ENCODE measurements at places on chromosomes 7 and 10.

- DNase-seq = no peak
Measured at GRCh38 chr7:137875746-137876145, 29.0 kb upstream of the DGKI start.

- DNase-seq = no peak
Measured at GRCh38 chr7:146370171-146370570, 253.6 kb downstream of the CNTNAP2 start.

DNA sequence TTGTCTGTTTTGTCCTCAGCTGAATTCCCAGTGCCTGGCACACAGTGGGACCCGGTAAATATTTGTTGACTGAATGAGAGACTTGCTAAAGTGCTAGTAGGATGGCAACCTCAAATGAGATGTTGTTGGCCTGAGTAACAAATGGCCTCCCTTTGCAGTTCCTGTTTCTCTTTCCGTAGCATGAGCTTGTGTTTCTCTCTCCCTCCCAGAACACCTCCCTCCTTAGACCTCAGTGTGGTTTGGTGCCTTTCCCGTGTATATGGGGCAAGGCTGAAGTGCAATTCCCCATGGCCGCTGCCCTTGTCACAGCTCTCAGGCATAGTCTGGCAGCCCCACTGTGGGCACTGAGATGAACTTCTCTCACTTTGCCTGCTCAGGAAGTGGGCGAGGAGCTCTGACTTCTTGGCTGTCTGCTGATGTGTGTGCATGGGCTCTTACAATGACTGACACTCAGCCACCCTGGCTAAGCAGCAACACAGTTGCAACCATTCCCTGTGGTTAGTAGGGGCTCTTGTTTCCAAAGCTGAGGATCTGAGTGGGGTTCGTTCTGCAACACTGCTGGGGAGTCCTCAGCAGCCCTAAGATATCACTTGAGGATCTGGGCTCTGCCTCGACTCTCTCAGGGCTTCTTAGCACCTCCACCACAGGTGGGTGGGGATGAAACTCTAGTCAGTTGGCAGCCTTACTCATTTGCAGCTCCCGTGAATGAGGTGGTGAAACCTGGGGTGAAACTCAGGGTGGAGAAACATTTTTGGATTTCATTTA, 136.1 kb downstream of the ICA1 start:
- DNase-seq = peak; percentile 76

GRCh38 chr10:43259213-43259991, 7.5 kb downstream of the RASGEF1A start:
- DNase-seq = no peak

- DNase-seq = no peak
Measured at GRCh38 chr10:119947300-119947699, 54.8 kb downstream of the SEC23IP start.

DNA sequence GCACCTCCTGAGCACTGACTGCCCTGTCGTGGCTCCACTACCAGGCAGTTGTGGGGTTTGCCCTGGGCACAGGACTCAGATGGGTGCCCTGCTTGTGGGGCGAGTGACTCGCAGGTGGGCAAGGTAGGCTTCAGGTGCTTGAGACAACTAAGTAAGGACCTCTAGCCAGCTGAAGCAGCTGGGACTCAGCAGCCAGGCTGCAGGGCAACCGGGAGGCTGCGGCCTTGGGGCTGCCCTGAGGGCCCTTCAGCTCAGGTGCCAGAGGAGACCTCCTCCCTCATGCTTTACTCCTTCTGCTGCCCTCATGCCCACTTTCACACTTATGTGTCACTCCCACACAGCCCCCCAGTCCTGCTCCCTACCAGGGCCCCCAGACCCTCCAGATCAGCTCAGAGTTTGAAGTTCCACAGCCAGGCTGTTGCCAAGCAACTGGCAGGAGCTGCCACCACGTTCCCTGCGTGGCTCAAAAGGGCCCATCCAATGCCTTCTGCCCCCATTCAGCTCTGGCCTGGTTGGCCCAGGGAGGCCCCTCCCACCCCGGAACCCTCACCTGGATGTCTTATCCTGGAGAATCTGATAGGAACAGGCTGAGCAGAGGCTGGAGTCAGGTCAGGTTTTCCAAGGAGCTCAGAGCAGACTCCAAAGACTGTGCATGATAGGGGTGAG, 10.0 kb downstream of the TLX1 start:
- DNase-seq = no peak

GRCh38 chr7:95893484-95893883, 121.1 kb downstream of the DYNC1I1 start:
- no peak for DNase-seq

DNA sequence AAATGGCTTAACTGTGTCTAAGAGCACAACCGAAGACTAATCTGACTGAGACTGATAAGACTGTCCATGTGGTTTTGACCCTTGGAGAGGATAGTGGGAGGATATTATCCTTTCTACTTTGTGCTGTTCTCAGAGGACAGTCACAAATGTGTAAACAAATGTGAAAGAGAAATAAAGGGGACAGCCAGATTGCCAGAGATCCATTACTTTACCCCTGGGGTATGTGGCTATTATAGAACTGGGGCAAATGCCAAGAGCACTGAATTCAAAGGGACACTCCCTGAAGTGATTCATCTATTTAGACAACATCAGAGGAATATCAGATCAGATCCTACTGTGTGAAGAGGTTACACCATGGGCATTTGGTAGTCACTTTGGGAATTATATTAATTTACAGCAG, 154.7 kb downstream of the RNLS start:
- no peak for DNase-seq

- no peak for DNase-seq
Measured at GRCh38 chr7:150717814-150718420, 1.5 kb downstream of the GIMAP1 start.

GRCh38 chr7:82274681-82275080, 168.9 kb downstream of the CACNA2D1 start:
- no peak for DNase-seq

DNA sequence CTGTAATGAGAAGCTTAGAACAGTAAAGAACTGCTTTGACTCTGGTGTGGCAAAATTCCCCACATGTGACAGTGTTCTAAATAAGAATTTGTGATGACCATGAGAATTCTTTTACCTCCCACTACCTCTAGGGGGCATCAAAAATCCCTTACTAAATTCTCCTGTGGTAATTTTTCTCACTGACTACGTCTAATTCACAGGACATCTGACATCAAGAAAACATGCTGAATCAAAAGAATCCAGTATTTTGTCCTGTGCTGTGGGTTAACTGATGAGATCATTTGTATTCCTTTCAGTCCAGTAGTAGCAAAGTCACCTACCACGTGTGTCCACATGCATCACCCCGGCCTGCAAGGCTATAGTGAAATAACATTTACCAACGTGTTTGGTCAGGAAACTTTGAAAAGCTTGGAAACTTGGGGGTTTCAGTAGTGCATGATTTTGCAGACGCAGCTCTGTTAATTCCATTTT, 103.8 kb downstream of the ATE1 start:
- no peak for DNase-seq

GRCh38 chr7:13821152-13821787, 168.2 kb downstream of the ETV1 start:
- DNase-seq = no peak

DNA sequence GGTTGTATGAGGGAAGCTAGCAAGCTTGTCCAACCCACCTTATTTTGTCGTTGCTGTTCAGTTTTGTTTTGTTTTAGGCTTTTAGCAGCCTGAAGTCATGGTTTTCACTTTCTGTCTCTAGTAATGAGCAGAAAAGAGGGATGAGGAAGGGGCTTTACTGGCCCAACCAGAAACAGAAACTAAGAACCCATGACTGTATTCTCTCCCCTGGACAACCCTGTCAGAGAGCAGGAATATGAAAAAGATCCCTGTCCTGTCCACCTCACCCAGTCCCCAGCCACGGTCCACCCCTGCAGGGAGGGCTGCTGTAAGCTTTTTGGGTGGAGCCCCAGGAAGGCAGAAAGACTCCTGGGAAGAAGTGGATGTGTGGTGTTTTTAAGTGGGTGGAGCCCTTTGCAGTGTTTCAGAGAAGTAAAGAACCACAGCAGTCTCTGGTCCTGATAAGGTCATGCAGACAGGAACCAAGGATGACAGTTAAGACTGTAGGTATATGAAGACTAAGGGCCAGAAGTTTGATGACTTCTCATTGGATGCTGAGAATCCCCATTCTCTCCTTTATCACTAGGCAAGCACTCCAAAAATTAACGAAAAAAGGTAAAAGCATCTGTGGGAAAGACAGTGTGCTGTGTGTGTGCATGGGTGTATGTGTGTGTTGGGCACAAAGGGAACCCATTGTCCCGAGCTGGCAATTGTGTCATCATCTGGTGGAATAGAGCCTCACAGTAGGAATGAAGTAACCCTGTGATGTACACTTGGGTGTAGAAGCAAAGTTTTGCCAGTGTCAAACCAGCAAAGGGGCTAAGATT, 13.8 kb downstream of the MRPL32 start:
- DNase-seq = no peak

DNA sequence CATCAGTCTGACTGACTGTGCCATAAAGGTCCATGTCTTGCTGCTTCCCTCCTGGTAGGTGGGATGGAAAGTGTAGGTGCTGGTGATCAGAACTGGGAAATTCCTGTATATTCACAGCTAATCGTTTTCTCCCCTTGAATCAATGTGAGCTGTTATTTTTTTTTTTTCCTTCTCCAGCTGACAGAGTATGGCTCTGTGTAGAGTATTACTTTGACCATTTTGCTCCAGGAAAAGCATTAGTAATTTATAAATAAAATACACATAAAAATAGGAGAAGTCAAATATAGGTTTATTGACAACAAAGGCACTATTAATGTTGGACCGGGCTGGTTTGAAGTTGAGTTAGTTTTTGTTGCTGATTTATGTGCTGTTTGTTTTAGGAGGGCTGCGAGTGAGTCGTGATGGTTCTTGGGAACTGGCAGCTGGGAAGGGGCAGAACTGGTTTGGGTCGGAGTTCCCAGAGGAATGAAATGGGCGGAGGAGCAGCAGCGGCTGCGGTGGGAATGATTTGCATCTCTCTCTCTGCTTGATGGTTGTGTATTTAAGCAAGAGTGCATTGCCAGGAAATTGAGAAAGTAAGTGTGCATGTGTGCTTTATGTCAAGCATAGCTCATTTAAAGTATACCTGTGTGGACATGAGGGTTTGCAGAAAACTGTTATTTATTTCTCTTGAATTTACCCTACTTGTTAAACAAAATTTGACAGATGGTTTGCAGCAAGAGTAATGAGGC, 80.9 kb downstream of the LRMDA start:
- DNase-seq = no peak

DNA sequence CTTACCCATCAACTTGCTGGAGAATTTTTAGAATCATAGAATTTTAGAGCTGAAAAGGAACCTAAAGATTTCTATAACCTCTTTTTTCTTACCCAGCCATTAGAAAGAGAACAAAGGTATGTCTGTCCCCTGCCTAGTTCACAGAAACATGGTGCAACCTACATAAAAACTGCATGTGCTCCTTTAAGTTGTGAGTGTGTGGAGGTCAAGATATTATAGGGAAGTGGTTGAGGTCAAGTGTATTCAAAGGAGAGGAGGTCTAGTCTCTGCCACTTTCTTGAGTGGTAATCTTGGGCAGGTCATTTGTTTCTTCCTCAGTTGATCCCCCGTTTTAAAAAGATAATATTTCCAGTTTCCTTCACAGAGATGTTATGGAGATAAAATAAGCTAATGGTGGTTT, 6.4 kb downstream of the UBTD1 start:
- no peak for DNase-seq

GRCh38 chr10:109894516-109894915, 28.8 kb downstream of the XPNPEP1 start:
- no peak for DNase-seq

DNA sequence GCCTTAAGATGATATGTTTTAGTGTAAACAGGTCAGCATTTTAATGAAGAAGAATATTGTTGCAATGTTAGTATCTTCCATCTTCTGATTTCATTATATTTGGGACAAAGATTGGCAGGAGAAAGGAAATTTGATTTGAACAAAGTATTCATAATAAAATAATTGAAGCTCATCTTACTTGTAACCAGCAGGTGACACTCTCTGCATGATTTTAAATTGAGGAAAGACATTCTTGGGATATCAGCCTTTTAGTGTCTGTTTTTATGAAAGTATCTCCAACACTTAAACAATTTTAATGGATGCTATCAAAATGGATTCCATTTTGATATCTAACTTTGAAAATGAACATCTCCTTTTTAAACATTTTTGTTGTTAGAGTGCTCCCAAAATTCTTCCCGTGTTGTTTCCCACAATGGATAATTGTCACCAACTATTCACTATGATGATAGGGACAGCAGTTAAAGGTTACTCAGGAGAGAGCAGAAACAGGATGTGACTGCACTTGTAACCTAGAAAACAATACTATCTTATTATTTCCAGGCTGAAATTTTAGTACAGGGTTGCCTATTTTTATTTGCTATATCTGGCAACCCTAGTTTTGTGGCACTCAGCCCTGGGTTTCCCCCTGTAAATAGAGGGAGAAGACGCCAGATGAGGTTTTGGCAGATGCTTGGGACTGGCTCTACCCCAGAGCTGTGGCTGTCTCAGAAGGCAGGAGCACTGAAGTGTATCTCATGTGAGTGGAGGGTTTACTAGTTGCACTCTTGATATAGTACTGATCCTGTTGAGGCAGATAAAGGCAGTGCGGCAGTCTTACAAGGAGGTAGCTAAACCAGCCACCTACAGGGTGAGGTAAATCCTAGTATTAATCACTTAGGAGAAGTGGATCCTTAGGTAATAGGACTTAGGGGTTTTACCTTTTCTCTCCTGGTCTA, 31.0 kb upstream of the ABCB4 start:
- DNase-seq = no peak

DNA sequence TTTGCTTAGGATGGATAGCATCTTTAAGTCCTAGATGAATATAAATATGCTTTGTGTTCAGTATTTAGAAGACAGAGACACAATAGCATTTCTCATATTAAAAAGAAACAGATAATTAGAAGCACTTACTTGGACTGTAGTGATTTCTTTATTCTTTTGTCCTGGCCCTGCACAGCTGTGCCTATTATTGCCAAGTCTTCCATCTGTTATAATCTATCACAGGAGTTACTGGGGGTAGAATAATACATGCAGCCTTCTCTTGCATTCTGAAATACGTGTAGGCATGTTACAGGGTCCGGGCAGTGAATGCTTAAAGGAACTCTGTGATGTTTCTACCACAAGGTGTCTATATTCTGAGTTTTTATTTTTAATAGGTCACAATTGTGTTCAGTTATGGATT, 461.5 kb upstream of the COBL start:
- no peak for DNase-seq

- DNase-seq = no peak
Measured at GRCh38 chr7:73829505-73829904, 1.3 kb upstream of the CLDN4 start.

GRCh38 chr10:25493122-25493893, 318.5 kb downstream of the GPR158 start:
- no peak for DNase-seq

DNA sequence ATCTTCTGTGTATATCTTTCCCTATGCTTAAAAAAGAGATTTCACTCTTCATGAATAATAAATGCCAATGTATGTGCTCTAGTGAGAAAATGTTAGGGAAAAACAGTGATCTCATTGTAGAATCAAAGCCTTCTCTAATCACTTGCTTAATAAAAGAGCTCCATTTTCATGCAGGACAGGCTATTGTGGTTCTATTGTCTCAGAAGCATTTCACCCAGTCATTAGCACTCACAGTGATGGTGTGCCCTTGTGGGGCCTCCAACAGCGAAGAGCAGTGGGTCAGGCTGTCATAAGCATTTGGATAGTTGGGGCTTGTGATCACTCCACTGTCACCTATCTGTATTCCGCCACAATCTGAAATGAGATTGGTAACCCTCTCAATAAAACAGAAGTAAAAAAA, 83.9 kb upstream of the RSU1 start:
- no peak for DNase-seq

Data from activated naive CD4-positive, alpha-beta T cell treated with anti-CD3 and anti-CD28 coated beads, Interleukin-2, amount 50 U/mL, for 16 hours (primary cell).